ENCODE measurements at places on chromosomes 1 and 21.

DNA sequence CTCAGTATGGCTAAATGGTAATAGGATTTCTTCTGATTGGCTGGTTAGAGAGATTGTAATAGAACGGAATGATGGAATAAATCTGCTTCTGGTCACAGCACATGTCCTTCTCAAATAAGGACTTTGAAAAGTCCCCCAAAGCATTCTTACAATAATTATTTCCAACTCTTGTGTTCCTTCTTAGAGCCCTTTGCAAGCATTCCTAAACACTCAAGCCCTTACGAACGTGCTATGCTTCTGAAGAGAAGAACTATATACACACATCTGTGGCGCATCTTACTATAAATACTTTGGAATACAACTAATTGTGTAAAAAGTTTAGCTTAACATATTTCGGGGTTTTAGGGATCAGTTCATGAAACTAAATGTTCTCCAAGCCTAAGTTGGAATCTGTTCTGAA lies 25.6 kb downstream of the CLIC4 start:
- DNase-seq = no peak

DNA sequence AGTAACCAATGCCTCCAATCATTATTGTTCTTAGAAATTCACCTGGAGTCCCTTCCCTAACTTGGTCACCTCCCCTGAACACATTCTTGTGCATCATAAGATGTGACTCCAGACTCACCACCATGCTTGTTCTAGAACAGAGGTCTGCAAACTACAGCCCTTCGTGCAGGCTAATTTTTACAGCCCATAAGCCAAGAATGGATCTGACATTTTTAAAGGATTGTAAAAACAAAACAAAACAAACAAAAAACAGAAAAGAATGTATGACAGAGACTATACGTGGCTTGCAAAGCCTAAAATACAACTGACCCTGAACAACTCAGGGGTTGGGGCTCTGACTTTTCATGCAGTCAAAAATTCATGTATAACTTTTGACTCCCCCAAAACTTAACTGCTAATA lies 6.2 kb upstream of the HIVEP3 start:
- no peak for DNase-seq

DNA sequence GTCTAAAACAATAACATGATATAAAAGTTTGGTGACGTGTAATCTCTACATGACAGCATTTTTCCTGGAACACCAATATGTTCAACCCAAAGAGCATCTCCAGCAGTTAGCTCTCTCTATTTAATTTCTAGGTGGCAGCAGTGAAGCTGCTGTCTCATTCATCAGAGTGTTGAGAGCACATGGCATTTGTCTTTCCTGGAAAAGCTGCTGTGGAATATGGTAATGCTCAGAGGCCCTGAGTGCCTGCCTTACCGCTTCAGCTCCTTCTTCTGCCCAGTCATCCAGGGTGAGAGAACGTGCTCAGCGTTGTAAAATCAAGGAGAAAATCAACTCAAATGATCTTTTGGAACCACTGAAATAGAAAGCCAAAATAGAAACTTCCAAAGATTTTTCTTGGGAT lies 640.7 kb downstream of the ADGRL2 start:
- DNase-seq = no peak

DNA sequence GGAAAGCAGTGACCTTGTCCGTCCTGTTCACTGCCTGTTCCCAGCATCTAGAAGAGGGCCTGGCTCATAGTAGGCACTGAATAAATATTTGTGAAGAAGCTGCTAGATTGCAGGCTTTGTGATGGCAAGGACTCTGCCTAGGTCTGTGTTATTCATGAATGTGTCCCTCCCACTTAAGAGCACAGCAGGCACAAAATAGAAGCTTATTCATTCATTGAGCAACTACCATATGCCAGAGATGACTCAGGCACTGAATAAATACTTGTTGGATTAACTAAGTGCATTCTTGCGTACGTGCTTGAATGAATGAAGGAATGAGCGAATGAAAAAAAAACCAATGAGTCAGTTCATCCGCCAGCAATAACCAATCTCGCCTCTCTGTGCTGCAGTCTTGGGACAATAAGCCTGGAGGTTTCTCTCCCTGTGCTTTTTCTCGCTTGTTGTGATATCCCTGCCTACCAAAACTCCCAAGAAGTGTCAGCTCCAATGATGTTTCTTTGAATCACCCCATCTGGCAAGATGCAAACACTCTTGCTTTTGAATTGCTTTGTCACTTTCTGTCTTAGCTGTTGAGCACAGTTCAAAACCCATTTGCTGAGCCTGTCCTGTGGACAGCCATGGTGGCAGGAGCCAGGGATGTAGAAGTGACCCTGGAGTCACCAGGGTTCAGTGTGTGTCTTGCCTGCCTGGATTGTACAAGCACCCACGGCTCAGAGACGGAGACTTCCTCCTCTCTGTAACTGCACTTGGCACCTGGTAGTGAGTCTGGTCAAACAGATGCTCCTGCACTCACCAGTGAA lies 143.9 kb downstream of the KAZN start:
- no peak for DNase-seq

GRCh38 chr1:104353580-104353979 lies 603.9 kb downstream of the AMY1C start:
- no peak for DNase-seq

GRCh38 chr1:20119347-20119746 lies at the start of gene PLA2G2D:
Gene PLA2G2D, minus strand, starts transcription at chr1:20119536. Its CDS starts 38 bp downstream, at chr1:20119498.
- no peak for DNase-seq

- peak; percentile 1 for DNase-seq
Observed at GRCh38 chr1:174258148-174258550, 98.8 kb downstream of the RABGAP1L start.

GRCh38 chr1:178939338-178940067 lies 68.6 kb upstream of the ANGPTL1 start:
- no peak for DNase-seq

- no peak for DNase-seq
Observed at GRCh38 chr1:11448373-11449099, 30.4 kb upstream of the DISP3 start.

DNA sequence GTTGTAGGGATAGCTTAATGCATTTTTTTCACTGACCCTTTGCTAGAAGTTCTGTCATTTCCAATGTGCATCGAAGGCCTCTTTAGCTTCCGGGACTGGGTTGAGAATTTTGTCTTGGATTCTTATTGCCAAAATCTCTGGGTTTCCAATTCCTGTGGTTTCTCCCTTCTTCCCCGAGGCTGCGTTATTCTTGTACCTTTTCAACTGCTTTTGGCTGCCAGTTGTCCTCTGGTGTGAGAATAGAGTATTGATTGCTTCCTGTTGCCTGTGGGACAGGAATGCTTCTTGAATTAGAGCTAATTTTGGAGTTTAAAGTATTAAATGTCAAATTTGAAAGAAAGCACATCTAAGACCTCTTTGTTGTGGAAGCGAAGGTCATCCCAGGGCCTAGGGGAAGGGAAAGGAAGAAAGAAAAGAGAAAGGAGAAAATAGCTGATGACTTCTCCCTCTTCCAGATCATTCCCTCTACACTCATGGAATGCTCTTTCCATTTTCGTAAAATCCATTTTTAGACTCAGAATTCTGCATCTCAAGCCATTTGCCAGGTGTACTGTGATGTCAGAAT lies 21.1 kb downstream of the HUNK start:
- DNase-seq = no peak

DNA sequence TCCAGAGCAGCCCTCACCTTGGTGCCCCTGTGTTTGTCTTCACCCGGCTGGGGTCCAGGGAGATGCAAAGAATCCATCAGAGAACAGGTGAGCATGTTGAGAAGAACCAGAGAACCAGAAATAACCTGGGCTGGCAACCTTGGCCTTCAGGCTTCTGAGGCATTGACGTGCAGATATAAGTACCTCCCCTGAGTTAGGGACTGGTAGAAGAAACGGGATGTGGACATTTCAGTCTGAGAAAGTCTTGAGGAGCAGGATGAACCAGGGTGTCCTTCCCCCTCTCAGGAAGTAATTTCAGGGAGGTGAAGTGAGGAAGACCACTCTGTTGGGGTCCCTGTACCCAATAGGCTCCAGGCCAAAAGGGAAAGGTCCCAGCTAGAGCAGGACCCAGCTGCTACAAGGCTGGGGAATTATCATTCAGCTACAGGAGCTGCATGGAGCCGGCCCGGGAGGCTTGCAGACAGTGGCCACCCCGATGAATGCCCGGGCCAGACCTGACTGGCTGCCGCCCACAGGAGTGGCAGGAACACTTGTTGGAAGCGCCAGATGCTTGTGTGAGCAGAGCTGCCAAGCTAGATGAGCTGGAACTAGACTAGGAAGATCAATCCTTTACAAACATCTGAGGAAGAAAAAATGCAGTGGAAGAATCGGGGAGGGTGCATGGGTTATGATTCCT lies 1.7 kb upstream of the AURKAIP1 start:
- no peak for DNase-seq

DNA sequence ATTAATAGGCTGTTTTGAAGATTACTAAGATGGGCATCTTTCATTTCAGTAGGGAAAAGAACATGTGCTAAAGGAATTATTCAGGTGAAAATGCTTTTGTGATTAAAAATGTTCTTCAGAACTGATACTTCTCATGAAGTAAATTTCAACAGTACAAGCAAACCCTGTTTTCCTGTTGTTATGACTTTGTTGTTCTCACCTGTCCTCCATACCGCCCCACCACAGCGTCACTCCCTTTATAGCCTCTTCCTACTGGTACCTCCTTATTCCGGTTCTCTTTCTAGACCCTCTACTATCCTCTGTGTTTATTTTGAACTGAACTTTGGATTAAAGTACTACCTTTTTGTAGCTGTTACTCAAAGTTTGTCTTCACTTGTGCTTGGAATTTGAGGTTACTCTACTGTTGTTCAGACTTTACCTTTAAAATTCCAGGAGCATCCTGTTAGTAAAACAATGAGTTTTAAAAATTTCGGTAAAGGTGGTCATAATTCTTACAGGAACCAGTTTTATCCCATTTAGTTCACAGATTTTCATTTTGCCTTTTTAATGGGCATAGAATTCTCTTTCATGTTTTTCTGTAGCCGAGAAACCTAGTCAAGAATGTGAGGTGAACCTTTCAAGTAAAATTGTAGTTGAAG lies 10.9 kb downstream of the CNST start:
- DNase-seq = no peak

- no peak for DNase-seq
Observed at GRCh38 chr1:65904681-65905083, 112.0 kb downstream of the PDE4B start.

- DNase-seq = no peak
Observed at GRCh38 chr1:188128761-188129160, 1300.0 kb downstream of the PLA2G4A start.

- DNase-seq = no peak
Observed at GRCh38 chr21:26614251-26614650, 41.2 kb upstream of the CYYR1 start.

- no peak for DNase-seq
Observed at GRCh38 chr1:15457585-15457984, 1.1 kb downstream of the CELA2A start.

DNA sequence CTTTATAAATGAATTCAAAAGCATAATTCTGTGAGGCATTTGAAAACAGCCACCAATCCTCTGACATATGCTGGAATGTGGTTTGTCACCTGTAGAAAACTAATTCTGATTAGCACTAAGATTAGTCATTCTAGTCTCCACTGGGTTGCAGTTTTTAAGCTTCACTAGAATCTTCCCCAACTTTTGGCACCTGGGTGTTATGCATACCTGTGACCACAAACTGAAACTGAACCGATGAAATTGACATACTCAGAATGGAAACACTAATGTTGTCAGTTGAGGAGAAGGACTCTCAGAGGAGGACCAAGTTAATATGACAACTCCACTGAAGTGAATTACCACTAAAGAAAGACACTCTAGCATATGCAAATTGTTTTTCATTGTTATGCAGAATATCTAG lies 285.8 kb upstream of the NEGR1 start:
- peak; percentile 33 for DNase-seq

GRCh38 chr21:36045993-36046392 lies 14.3 kb downstream of the SETD4 start:
- no peak for DNase-seq

DNA sequence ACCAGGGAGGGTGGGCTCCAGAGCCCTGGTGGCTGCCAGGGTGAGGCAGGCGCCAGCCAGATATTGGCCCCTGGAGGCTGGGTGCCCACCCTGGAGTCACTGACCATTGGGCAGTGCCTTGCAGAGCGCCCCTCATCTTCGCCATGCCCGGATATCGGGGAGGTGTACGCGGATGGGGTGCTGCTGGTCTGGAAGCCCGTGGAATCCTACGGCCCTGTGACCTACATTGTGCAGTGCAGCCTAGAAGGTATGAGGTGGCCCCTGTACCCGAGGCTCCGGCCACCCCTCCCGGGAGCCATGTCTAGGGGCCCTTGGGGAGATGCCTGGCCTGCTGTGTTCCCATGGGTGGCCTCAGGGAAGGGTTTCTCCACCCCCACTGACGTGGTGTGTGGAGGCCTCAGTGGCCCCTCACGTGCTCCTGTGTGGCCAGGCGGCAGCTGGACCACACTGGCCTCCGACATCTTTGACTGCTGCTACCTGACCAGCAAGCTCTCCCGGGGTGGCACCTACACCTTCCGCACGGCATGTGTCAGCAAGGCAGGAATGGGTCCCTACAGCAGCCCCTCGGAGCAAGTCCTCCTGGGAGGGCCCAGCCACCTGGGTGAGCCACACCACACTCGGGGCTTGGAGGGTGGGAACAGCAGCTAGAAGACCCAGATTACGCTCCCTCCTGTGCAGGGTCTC lies 30.9 kb downstream of the TRIM11 start:
- no peak for DNase-seq

- no peak for DNase-seq
Observed at GRCh38 chr1:53929246-53929960, 16.1 kb downstream of the IFT25 start.

- DNase-seq = no peak
Observed at GRCh38 chr1:31675161-31675560, 28.7 kb downstream of the COL16A1 start.

- no peak for DNase-seq
Observed at GRCh38 chr21:30227633-30228404, 11.9 kb upstream of the CLDN8 start.

GRCh38 chr1:172776071-172776470 lies 117.2 kb downstream of the FASLG start:
- no peak for DNase-seq

DNA sequence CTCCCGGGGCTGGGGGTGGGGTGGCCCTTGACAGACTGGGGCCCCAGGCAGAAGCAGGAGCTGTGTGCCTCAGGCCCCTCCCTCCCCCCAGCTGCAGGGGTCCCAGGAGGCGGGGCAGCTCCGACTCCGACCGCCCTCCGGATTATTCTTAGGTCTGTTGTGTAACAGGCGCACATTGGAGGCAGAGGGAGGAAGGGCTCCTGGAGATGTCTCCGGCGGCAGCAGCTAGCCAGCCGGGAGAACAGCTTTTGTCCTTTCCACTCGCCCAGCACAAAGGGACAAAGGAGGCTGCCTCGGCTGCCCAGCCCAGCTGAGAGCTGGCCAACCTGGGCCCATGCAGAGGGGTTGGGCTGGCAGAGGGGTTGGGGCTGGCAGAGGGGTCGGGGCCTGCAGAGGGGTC lies 29.7 kb upstream of the PLCH2 start:
- DNase-seq = no peak

- no peak for DNase-seq
Observed at GRCh38 chr1:48018799-48019198, 21.6 kb upstream of the TRABD2B start.
